Activated gamma-delta T cell treated with Interleukin-2 at 50 U/mL for 16 hours (primary cell): ENCODE measurements at places on chromosomes 13 and 19.

- DNase-seq, result peak; percentile 21
Measured at GRCh38 chr19:12733369-12734214, 892 bp downstream of the TRIR start.

- no peak for DNase-seq
Measured at GRCh38 chr13:98526182-98526512, 50.8 kb downstream of the STK24 start.

- DNase-seq, result no peak
Measured at GRCh38 chr13:82356667-82357410, 1525.4 kb downstream of the SLITRK1 start.

GRCh38 chr19:16366433-16367260, 42.0 kb downstream of the KLF2 start:
- peak; percentile 42 for DNase-seq

DNA sequence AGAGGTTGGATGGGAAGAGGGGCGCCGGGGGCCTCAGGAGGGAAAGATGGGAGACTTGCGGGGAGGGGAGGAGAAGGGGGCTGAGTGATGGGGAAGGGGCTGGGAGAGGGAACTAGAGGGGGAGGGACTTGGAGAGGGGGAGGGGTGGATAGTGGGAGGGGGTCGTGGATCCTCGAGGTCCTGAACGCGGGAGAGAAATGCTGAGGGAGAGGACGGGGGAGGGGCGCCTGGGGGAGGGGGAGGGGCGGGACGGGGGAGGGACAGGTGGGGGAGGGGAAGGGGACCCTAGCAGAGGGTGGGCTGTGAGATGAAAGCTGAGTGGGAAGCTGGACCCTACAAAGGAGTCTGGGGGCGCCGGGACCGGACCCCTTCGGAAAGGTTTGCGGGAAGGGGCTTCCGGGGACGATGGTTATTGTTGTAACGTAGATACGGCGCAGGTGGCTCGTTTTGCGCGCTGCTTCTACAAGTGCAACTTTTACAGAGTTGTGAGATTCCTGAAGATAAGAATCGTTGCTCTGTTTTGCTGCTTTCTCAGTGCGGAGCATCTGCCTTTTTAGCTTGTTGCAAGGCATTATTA, 418 bp downstream of the ZNF444 start:
- peak; percentile 29 for DNase-seq

GRCh38 chr13:46624353-46624752, 71.4 kb downstream of the LRCH1 start:
- no peak for DNase-seq

DNA sequence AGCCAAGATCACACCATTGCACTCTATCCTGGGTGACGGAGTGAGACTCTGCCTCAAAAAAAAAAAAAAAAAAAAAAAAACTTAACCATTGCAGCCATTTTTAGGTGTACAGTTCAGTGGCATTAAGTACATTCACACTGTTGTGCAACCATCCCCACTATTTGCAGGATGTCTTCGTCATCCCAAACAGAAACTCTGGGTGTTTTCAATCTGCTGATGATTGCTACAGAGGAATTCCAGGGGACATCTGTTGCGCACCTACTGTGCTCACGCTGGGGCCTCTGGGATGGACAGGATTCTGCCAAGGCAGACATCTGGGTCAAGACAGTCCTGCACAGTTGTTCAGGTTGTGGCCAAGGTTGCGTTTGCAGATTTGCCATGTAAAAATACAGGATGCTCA, 2.4 kb upstream of the APOC4 start:
- DNase-seq, result no peak

DNA sequence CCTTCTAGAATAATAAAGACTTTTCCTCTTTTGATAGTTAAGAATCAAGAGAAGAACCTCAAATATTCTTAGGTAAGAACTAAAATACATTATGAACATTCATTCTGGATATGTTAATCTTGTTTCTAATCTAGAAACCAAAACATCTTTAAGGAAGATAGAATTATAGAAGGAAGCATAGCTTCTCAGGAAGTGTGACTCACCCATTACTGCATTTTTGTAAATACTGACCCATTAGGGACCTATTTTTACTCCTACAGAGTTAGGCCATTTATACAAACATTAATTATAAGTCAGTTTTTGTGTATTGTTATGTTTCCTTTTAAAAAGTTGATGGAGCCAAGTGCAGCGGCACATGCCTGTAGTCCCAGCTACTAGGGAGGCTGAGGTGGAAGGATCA, 147.1 kb downstream of the NUFIP1 start:
- DNase-seq, result no peak

- DNase-seq, result no peak
Measured at GRCh38 chr19:40741527-40742390, 8.5 kb downstream of the ACTMAP start.

DNA sequence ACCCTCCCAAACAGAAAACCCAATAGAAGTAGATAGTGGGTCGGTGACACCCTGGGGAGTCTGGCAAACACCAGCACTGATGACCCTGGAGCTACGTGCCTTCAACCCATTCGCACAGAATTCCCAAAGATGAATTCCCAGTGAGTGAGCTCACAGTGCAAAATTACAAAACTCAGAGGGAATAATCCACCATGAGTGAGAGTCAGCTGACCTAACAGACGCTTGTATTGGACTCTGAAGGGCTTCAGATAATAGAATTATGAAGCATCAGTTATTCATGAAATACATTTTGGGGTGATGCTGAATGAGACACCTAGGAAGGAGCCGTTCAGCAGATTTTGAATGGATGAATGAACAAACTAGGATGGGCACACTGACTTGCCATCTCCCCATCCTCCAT, 40.2 kb downstream of the KCNC3 start:
- DNase-seq, result no peak

- no peak for DNase-seq
Measured at GRCh38 chr13:40094056-40094455, 438.6 kb downstream of the COG6 start.

- no peak for DNase-seq
Measured at GRCh38 chr13:44165889-44166496, 207.6 kb upstream of the SERP2 start.

DNA sequence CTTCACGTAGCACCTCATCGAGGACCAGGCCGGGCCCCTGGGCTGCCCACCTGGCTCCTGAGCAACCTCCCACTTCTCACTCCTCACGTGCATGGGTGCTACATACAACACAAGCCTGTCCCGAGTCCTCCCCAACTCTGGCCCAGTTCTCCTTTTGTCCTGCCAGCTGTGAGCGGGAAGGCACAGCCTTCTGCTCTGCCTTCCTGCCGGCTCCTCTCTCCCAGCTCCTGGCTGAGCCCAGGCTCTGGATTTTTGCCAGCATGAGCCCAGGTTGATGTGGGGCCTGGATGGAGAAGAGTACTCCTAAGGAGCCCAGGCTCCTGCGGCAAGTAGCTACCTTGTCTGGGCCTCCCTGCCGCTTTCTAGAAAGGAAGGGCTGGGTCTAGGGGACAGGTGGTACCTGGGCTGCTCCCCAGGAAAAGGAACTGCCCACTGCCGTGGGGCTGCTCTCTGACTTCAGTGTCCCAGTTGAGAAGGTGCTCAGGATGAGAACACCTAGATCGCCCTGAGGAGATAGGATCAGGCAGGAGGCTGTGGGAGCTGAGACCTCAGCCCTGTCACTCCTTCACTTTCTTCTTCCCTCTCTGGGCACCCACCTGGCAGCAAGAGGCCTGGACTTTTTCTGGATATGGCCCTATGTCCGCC, 23.6 kb downstream of the LYL1 start:
- no peak for DNase-seq

DNA sequence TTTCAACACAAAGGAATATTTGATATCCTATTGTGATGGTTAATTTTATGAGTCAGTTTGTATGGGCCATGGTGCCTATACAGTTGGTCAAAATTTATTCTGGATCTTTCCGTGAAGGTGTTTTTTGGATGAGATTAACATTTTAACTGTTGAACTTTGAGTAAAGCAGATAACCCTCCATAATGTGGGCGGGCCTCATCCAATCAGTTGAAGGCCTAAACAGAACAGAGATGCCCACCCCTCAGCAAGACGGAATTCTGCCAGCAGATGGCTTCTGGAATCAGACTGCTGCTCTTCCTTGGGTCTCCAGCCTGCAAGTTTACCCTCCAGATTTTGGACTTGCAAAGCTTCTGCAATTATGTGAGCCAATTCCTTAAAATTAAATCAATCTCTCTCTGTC, 16.0 kb downstream of the CSNK1A1L start:
- DNase-seq, result no peak

DNA sequence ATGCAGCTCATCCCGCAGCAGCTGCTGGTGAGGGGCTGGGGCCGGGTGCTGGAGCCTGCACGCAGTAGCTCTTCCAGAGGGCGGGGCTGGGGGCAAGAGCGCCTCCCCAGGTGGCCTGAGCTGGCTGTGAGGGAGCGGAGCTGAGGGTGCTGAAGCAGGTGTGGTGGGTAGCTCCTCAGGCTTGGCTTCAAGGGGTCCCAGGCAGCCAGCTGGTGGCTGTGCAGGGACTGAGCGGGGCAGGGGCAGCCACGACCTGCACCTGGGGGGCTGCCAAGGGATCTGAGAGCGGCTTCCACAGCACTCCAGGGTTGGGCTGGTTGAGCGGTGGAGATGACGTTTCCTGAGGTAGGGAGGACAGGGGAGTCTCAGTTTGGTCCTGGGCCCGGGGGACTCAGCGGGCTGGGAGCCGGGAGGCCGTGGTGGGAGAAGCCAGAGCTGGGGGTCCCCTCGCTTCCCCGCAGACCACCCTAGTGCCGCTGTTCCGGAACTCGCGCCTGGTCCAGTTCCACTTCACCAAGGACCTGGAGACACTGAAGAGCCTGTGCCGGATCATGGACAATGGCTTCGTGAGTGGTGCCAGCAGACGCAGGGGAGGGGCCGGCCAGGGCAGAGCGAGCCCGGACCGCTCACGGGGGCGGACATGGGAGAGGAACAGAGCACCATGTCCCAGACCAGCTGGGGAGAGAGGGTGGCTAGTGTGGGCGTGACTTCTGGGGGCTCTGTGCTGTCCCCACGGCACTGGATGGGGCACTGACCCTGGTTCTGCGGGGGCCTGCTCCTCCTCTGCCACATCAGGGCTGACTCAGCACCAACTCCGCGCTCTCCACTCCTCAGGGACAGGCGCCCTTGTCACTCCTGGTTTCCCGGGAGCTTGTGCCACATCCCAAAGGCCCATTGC, 7.4 kb downstream of the PTOV1 start:
- no peak for DNase-seq

GRCh38 chr19:36032251-36033104, at the start of gene CLIP3:
CLIP3 (minus strand) TSS chr19:36032873; CDS start chr19:36032357, 516 bp downstream.
- peak; percentile 51 for DNase-seq

- no peak for DNase-seq
Measured at GRCh38 chr13:45521297-45521696, 56.6 kb downstream of the COG3 start.

DNA sequence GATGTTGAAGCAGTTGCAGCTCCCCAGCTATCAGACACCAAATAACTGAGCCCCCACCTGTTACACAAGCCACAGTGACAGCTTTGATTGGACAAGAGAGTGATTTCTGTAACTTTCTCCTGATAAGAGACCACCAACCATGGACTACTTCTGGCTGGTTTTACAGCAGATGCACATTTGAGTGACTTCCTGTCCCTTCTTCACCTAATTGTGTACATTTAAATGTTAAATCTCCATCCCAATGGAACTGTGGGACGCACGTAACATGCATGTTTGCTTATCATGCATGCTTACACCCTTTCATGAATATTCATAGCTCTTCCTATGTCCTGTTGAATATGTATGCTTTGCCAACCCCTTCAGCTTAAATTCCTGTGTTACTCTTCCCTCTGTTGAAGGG, 6.0 kb upstream of the TNFSF11 start:
- DNase-seq, result no peak

- no peak for DNase-seq
Measured at GRCh38 chr13:110012102-110012739, 225.8 kb upstream of the IRS2 start.

- DNase-seq, result no peak
Measured at GRCh38 chr13:80454245-80454644, 113.3 kb upstream of the SPRY2 start.

DNA sequence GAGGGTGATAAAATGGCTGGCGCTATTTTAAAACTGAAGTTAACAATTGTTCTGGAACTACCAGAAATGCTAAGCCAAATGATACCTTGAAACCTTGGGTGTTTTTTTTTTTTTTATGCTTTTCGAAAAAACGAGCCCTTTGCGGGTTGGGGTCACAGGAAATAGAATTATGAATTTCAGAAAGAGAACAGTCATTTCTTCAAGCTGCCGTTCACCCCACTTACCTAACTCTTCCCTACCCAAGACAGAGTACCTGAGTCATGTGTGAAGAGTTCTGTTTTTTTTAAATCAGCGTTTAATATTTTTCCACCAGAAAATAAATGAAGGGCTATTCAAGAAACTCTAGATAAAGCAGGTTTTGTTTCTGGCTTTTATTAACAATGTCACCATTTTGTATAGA, 35.3 kb downstream of the KLF2 start:
- no peak for DNase-seq

DNA sequence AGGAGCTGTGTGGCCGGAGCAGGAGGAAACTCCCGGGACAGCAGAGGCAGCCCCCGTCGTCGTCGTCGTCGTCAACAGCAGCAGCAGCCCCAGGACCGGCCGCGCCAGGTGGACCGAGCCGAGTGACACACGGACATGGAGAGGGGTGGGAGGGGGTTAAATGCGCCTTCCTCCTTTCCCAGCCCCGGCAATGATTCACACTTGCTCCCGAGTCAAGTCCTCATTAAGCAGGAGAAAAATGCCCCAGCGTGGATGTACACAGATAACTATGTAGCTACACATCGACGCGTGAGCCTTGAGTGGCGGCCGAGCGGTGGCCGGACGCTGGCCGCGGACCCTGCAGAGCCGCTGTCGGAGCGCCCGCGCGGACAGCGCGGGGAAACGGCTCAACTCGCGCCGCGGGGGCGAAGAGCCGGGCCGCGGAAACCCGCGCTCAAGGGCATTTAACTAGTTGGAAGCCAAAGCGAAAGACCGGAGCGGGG, 645 bp downstream of the UBL3 start:
- DNase-seq, result peak; percentile 26

DNA sequence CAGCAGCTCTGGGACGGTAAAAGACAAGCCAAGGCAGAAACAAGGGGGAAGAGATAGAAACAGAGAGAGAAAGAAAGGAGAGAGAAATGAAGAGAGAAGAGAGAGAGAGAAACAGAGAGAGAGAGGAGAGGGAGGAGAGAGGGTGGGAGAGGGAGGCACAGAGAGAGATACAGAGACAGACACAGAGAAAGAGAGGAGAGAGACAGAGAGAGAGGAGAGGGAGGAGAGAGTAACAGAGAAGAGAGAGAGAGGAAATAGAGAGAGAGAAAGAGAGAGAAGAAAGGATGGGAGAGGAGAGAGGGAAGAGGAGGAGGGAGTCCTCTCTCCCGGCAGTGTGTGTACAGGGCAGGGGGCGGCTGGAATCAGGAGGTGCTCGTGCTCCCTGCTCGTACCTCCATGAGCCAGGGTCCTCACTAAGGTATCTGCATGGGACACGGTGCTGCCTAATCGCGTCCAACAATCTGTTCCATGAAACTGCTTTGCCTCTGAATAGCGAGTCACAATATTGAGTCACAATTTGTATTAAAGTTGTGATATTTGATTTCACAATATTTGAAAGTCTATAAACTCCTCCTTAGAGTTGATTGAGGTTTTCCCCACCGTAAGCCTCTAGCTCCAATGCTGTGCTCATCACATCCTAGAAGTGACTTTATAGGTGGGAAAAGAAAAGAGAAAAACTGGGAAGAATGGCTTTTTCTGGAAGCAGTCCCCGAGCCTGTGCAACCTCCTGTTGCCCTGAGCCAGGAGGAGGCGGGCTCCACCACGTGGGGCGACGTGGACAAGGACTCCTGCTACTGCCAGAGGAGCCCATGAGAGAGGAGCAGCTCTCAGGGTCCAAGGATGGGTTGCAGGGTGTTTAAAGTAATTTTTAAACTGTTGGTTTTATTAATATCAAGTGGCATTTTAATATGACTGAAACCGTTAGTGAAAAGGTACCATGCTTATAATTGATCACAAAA, 81.7 kb upstream of the ARHGEF7 start:
- DNase-seq, result no peak

GRCh38 chr19:38020311-38020710, 113.3 kb downstream of the SIPA1L3 start:
- DNase-seq, result no peak
